ENCODE measurements at places on chromosomes 16 and 17.

GRCh38 chr17:6648181-6648580, 3.2 kb downstream of the MED31 start:
- DNase-seq: no peak

GRCh38 chr16:15404792-15405191, 9.2 kb downstream of the MPV17L start:
- DNase-seq: no peak

- DNase-seq: no peak
Measured at GRCh38 chr16:20410121-20410723, 888 bp downstream of the ACSM5 start.

DNA sequence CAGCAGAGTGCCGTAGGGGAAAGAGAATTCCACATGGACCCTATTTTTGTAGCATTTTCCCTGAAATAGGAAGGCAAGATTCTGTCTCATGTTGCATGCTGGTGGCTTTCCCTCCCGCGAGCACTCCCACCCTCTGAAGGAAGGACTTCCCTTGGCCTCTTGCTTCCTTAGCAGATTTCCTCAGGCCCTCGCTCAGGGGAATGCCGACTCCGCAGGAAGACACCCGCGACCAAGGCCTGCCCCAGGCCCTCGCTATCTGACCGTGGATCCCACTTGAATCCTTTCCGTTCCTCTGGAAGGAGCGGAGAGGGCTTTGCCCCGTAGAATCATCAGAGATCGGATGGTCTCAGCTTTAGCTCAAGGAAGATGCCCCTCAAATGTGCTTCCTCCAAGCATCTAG, 179.4 kb upstream of the FOXF1 start:
- no peak for DNase-seq

GRCh38 chr16:1309888-1310831, 724 bp downstream of the UBE2I start:
- no peak for DNase-seq

DNA sequence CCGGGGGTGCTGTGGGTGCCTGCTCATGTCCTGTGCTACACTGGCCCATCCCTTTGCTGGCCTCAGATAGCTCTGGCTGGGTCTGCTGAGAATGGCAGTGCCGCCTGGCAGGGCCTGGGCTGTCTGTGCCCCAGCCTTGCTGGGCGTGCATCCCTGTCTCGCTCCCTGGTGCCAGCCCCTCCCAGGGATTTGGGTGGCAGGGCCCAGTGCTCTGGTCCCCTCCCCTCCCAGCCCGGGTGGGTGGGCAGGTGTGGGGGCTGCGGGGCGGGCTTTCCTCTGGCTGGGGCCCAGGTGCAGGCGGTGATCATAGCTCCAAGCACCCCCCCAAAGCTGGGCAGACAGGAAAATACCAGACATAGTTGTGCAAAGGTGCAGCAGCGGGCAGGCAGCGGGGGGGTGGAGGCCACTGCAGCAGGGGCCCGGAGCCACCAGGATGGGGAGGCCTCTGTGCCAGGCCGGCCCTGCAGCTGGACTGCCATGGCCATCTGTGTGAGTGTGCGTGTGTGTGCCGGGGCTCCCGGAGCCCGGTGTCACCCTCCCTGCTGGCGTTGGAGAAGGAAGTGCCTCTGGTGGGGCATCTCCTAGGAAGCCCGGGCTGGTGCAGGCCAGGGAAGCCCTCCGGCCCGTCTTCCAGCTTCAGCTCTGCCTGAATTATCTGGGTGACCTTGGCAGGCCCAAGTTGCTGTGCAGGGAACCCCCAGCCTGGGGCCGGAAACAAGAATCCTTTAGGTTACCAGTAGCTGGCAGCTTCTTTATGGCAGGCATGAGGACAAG, 7.4 kb downstream of the GLIS2 start:
- no peak for DNase-seq

GRCh38 chr17:72334205-72334604, 213.4 kb downstream of the SOX9 start:
- DNase-seq: peak; percentile 12

DNA sequence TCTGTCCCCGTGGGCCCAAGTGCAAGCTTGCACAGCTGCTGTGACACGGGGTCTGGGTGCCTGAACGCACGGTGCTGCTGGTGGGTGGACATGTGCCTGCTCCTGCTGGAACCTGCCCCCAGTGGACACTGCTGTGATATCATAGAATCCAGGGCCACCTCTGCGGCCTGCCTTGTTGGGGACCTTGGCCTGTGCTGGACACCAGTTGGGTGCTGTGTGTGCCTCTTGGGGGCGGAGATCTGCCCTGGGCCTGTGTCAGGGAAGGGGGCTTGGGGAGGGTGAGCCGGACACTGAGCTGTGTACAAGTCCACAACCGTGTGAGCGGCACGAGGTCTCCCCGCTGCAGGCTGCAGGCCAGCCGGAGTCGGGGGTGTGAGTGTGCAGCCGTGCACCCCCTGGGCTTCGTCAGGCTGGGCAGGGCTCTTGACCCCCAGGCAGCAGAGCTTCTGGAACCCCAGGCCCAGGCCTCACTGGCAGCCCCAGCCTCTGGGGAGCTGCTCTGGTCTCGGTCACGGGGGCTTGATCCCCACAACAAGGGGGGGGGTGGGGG, 33.3 kb downstream of the GSE1 start:
- no peak for DNase-seq

- DNase-seq: peak; percentile 29
Measured at GRCh38 chr16:66478733-66479511, 51.8 kb downstream of the BEAN1 start.

DNA sequence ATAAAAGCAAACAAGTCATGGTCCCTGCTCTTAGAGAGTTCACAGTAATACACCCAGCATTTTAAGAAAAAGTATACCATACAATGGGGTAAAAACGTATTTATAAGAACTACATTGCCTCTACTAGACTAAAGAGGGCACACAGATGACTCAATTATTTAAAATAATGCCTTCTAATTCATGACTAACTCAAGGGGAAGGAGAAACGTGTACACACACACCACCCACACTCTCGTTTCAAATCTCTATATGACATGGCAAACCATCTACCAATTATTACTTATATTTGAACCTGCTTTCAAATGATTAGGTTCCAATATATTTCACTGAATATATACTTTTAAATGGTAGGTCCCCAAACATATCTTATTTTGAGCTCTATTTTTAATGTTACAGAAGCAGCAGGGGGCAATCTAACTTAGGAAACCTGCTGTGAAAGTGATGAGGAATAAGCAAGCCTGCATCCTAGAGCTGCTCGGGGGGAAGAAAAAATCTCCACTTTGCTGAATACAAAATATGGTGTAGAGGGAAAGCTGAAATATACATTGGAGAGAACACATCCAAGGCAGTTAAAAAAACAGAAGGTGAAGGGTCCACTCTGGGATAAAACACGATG, 232.4 kb upstream of the PSMD7 start:
- no peak for DNase-seq

GRCh38 chr16:381012-381788, 578 bp downstream of the PGAP6 start:
- no peak for DNase-seq

- DNase-seq: no peak
Measured at GRCh38 chr17:43800736-43801135, 20.5 kb downstream of the CFAP97D1 start.

DNA sequence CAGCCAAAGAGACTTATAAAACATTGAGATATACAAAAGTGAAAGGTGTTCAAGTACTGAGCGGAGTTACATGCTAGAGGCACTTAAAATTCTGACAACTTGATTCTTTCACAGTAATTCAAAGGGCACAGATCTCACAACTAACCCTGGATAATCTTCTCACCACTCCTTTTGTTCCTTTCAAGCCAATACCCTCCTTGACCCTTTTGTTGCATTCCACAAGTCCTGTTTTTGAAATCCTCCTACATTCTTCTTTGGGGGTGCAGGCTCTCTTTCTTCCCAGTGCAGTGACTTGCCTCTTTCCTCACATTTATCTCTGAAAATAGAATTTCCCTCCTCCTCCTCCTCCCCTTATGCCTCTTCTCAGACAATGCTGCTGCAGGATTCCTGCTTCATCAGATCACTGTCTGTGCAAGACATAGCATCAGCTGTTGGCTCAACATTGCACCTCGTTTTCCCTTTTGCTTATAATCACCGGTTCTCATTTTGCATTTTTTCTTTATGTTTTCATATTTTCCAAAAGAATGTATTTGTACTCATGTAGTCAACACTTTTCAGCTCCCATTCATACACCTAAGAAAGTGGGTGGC, 199.3 kb downstream of the CDH8 start:
- no peak for DNase-seq

- DNase-seq: no peak
Measured at GRCh38 chr17:47733674-47734410, 806 bp downstream of the TBX21 start.

DNA sequence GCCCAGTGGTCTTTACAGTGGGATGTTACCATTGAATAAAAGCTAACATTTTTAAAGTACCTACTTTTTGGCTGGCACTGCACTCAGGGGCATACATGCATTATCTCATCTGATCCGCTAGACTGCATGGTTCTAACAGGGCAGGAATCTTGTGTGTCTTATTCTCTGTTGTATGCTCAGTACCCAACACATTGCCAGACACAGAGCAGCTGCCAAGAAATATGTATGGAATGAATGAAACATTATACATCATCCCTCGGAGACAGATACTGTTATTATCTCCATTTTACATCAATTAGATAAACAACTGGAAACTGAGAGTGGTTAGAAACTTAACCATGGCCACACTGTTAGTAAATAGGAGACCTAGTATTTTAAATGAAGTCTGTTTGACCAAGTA, 74.1 kb upstream of the CDH11 start:
- DNase-seq: no peak

DNA sequence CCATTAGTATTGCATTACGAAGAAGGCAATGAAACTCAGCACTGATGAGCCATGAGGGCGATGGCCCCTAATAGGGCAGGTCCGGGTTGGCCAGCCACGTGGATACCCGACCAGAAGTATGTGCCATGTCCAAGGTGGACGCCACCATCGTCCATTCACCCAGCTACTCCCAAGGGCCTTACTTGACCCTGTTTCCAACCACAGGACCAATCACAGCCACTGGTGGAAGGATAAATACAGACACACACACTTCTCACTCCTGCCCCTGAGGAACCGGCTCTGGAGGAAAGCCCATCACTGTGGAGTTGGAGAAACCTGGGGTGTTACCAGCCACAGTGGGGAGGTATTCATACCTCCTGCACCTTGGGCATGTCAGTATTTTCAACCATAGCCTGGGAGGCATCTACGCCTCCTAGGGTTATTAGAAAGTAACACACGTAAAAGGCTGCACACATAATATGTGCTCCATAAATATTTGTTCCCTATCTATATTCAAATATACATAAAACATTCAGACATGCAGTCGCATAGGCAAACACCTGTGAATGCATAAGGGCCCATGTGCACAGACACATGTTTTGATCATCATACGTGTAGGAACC, 5.4 kb upstream of the ITGA3 start:
- no peak for DNase-seq

- DNase-seq: no peak
Measured at GRCh38 chr16:31000671-31001382, 9.6 kb downstream of the STX1B start.
